ENCODE measurements at places on chromosomes 7 and 10.

- DNase-seq: no peak
These were observed 44.3 kb downstream of the DNAJB9 start for GRCh38 chr7:108613949-108614381.

DNA sequence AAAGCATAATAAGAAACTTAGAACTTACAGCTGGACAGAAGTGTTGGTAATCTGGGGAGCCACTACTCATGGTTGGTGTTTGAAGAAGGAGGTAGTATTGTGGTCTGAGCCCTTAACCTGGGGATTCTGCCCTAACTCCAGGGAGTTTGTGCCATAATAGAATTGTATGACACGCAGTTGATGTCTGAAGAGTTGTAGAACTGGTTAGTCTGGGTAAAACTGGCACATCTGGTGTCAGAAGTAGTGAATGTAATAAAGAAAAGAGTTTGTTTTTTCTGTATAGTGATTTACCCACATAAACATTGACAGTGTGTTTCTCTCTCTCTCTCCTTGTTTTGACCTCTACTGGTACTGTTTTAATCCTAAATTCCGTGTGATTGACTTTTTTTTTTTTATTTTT, 448.1 kb upstream of the SEMA3D start:
- no peak for DNase-seq

DNA sequence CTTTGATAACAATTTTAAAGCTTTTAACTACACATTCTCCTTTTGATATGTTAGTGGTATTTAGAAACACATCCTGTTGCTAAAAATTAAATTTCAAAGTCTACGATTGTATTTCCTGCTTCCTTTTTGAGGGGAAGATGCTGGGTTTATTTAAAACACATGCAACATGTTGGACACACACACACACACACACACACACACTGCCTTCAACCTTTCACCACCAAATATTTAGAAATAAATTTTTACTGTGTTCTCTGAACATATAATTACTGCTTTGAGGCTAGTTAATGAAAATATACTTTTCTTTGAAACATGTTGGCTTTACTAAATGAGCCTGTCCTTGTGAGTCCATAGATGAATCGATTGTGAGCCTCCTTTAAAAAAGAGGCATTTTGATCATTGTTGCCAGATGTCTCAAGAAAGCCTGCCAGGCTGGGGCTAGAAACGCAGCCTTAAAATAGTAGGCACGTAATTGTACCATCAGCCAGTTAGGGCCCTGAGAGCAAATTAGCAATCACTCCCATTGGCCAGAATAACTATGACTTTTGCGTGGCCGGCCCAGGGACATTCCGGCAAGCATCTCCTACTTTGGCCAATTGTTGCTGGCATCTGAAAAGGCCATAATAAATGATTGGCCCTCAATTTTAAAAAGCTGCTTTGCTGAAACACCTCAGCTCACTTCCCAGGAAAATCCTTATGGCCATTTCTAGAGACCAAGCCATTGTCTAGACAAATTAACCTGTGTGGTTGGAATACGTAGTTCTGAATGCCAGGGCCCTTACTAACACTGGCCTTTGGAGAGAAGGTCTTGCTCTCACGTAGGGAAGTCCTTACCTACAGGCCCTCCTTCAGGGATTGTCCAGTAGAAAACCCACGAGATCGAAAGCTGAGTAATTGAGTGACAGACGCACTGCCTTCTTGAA, 9.9 kb upstream of the TEX36 start:
- DNase-seq: peak; percentile 70

DNA sequence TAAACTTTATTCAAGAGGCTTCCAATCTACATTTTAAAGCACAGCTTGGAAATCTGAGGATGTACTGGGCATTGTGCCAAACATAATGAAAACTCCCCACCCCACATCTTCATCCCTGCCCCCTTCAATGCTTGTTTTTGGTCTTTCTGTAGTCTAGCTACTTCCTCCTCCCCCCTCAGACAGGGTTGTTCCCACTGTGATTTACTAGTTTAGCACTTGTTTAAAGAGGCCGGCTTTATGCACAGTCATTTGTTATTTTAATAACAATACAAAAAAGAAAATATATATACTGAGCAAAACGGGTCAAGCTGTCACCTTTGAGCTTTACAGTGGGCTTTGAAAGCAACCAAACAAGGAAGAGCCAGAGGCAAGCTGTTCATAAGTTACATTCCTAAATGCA, 132.6 kb downstream of the CHRM2 start:
- DNase-seq: peak; percentile 23

- no peak for DNase-seq
These were observed 473.8 kb downstream of the KIF20B start for GRCh38 chr10:90175161-90175681.

DNA sequence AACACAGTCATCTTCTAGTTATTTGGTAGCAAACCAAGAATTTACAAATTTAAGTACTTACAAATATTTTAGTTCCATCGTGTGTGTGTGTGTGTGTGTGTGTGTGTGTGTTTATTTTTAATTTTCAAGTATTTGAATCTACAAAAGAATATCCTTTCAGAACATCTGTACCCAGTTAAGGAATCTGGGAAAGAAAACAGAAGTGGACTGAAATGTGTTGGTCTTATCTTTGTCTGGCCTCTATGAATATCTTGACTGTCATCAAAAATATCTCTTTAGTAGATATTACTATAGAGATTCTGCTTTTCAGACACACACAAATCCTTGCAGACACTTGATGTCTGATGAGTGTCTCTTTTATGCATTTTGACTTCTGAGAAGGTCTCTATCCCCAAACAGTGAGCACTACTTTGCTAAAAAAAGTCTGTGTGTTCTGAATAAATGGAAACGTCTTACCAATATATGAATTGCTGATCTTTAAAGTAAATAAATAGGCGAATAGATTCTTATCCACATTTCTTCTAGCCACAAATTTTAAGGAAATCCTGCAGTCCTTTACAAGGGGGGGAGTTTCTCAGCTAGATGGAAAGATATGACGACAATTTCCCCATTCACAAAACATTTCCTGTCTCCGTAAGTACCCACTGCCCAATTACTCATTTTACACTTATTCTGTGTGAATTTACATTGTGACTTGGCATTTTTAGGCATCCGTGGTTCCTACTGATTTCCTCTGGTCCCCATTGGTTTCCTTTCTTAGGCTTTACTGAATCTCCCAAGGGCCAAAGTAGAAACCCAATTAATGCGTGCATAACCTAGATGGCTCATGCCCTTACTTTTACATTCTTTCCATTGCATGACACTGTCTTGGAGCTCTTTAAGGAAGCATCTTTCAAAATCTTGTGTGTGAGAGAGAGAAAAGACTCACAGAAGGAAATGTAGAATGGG, 36.0 kb downstream of the NRCAM start:
- peak; percentile 16 for DNase-seq

- DNase-seq: no peak
These were observed 1025.8 kb upstream of the LRRN3 start for GRCh38 chr7:110065121-110065520.

- DNase-seq: peak; percentile 71
These were observed at the start of gene GPR85 for GRCh38 chr7:113086431-113086888. GPR85 (minus strand) TSS chr7:113086827; CDS start chr7:113084721, 2,106 bp downstream.

- DNase-seq: no peak
These were observed 43.3 kb upstream of the MEOX2 start for GRCh38 chr7:15729746-15730145.

DNA sequence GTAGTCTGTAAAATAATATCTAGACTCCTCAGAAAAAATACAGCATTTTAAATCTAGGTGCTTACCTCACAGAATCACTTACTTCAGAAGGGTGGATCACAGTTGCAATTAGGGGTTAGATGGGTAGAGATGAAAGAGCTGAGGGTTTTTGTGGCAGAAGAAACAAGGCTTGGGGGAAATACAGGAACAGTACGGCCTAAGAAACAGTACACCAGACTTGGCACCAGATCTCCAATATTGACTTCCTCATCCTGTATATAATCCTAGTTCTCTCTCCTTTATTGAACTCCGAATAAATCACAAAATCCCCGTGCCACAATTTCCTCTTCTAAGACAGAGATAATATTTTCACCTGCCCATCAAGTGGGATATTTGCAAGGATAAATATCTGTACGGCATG, 14.3 kb downstream of the CEP41 start:
- no peak for DNase-seq

Data from fibroblast of skin of right biceps (primary cell).